ENCODE measurements at places on chromosomes 2 and 18. TPM values are rescaled to one million over a fixed set of nuclear protein-coding genes. Genes with fewer than 3 reads are reported as not detected.

- DNase-seq = no peak
Observed at GRCh38 chr18:67282796-67283195, 233.7 kb downstream of the DSEL start.

GRCh38 chr2:154908327-154908726 is 209.8 kb downstream of the KCNJ3 start:
- DNase-seq = no peak

DNA sequence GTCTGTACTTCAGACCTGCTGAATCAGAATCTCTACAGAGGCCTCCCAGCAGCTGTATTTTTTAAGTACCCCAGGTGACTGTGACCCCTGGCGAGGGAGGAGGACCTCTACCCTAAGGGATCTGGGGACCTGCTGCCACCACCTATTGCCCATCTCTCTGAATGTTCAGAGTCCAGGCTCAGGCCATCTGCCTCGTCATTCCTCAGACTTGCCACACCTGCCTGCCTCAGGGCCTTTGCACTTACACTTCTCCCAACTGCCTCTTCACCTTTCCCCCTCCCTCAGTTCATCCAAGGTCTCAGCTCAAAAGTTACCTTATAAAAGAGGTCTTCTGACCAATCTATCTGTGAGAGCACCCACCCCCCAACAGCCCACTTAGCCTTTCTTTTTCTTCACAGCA is 21.5 kb downstream of the UXS1 start:
- no peak for DNase-seq

DNA sequence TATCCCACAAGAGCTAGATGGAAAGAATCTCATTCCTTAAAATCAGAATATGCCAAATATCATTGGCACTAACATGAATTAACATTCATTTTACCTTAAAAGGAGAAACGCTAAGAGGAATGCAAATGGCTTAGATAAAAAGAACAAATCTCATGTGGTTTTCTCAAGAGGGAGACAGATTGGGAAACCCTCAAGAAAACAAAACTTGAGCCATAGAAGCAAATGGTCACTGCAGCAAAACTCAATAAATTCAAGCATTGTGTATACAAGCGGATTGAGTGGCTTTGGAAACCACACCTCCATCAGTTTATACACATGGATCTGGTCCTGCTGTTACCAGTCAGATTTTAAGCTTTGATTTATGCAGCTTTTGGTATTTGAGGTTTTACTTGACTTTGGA is 1331.8 kb upstream of the ZEB2 start:
- no peak for DNase-seq

RAB27B gene
- polyA plus RNA-seq = 0.11 TPM

- DNase-seq = no peak
Observed at GRCh38 chr2:45769056-45769455, 117.6 kb downstream of the PRKCE start.

ZNF407 gene
- 3.6 TPM for polyA plus RNA-seq

DAW1 gene
- polyA plus RNA-seq = not detected

TRIM54 gene
- not detected for polyA plus RNA-seq

GRCh38 chr2:39492716-39493115 is 55.6 kb upstream of the MAP4K3 start:
- peak; percentile 82 for DNase-seq

- DNase-seq = no peak
Observed at GRCh38 chr2:234977228-234977679, 25.4 kb downstream of the SH3BP4 start.

- no peak for DNase-seq
Observed at GRCh38 chr2:42195559-42195958, 26.4 kb downstream of the EML4 start.

ARHGEF33 gene
- not detected for polyA plus RNA-seq

SP140 gene
- polyA plus RNA-seq = 7.3 TPM

- DNase-seq = peak; percentile 11
Observed at GRCh38 chr2:156322051-156322685, 10.4 kb downstream of the NR4A2 start.

- DNase-seq = no peak
Observed at GRCh38 chr2:171410101-171410500, 23.7 kb downstream of the METTL8 start.

SLC16A14 gene
- polyA plus RNA-seq = not detected

NCKAP5 gene
- polyA plus RNA-seq = not detected

ECEL1 gene
- not detected for polyA plus RNA-seq
